HS-5 (cell line): ENCODE measurements at places on chromosomes 2 and 18.
A peak's percentile ranks its signal among the peaks of the same experiment; 100 is the strongest.

DNA sequence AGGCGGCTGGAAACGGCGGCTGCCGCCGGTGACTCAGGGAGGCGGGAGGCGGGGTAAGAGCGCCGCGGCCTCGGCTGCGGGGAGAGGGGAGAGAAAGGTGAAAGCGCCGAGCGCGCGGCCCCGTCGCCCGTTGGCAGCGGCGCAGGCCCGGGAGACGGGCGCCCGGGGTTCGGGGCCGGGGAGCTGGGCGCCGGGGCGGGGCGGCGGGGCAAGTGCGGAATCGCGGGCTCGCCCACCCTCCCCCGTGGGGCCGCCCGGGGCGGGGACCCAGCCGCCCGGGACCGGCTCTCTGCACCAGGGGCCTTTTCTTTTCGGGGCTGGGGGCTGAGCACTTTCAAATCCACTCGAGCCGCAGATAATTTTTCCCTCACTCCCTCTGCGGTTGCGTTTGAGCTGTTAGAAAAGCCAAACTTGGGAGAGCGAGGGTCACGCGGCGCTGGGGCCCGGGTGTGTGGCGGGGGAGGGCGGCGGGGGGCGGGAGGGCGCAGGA lies 266 bp downstream of the KDM3A start:
- DNase-seq, result no peak

- DNase-seq, result no peak
Observed at GRCh38 chr2:20143263-20143662, 81.7 kb downstream of the SDC1 start.

GRCh38 chr2:230873661-230874401 lies 9.1 kb downstream of the ITM2C start:
- DNase-seq, result no peak

DNA sequence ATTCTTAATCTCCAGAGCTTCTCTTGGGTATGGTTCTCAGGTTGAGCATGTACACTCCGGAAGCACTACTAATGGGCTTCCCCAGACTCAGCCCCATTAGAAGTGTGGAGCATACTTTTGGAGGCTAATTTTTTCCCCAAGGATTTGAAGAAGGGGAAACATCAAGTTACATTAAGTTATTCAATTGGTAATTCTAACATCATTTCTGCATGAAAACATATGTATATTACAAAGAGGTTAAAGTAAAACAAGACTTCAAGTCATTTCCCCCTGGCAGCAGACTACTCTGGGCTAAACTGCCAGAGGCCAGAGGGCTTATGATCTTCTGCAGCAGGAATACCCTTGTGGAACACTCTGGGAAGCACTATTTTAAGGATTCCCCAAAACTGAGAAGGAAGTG lies 227.7 kb upstream of the STK17B start:
- no peak for DNase-seq

DNA sequence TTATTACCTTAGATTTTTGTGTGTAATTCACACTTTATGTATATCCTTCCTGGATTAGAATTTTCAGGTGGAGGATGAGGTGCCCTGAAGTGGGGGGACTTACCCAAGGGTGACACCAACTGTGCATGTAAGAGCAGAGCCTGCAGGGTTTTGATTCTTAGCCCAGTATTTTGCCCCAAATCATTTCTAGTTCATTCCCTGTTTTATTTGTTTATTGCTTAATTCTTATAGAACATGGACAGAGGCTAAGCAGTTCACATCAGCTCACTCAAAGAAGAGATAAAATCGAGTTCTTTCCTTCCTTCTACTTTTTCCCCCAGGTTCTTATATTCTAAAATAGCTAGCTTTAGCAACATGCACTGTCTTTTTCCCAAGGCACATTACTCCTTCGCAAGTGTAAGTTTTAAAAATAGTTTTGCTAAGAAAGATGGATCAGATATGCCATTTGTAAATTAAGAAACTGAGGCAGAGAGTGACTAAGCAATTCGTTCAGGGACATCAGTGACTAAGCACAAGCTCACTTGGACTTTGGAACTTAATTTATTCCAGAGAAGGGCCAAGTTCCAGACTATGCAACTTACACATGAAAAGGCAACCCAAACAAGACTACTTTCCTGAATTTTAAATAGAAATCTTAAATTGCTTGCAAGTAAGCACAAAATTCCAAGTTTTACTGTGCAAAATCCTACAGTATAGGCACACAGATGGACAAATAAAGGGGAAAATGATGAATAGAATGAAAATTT lies 427.9 kb upstream of the POU3F3 start:
- no peak for DNase-seq

- peak; percentile 9 for DNase-seq
Observed at GRCh38 chr2:159879051-159879604, 81.1 kb upstream of the CD302 start.

- no peak for DNase-seq
Observed at GRCh38 chr2:29311458-29311857, 196.2 kb downstream of the CLIP4 start.

- peak; percentile 53 for DNase-seq
Observed at GRCh38 chr2:72980535-72981217, 63.4 kb downstream of the EMX1 start.

DNA sequence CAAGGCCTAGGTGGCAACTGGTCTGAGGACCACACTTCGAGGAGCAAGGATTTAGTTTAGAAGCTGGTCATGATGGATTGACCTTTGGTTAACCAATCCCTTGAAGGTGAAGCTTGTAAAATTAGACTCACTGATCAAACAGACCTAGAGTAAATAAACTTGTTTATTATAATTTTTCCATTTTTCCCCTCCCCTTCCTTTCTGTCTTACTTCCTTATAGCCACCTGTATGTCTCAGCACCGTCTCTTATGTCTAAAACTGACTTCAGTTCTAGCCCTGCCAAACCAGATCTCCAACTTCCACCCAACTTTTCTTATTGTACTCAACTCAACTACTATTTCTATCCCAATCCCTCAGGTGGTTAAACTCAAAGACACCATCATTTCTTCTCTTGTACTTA lies 92.8 kb upstream of the THOC1 start:
- no peak for DNase-seq

GRCh38 chr2:107542314-107542740 lies 284.4 kb upstream of the RGPD4 start:
- no peak for DNase-seq

DNA sequence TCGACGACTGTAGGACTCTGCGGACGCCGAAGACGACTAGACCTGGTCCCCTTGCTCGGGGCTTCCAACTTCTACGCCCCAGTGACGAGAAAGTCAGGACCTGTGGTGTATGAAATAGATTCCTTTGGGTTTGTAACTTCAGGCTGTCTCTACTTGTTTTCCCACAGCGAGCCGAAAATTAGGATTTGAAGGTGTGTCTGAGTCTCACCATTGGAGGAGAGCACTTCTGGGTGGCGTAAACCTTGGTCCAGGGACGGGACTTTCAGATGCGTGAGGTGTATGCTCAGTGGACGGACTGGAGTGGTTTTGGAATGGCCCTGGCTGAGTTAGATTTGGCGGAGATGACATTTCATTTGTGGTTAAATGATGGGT lies 1.3 kb downstream of the BIRC6 start:
- no peak for DNase-seq

GRCh38 chr2:24015562-24016375 lies 5.9 kb downstream of the MFSD2B start:
- DNase-seq, result peak; percentile 93

GRCh38 chr2:135052997-135053474 lies 944 bp downstream of the RAB3GAP1 start:
- DNase-seq, result no peak

DNA sequence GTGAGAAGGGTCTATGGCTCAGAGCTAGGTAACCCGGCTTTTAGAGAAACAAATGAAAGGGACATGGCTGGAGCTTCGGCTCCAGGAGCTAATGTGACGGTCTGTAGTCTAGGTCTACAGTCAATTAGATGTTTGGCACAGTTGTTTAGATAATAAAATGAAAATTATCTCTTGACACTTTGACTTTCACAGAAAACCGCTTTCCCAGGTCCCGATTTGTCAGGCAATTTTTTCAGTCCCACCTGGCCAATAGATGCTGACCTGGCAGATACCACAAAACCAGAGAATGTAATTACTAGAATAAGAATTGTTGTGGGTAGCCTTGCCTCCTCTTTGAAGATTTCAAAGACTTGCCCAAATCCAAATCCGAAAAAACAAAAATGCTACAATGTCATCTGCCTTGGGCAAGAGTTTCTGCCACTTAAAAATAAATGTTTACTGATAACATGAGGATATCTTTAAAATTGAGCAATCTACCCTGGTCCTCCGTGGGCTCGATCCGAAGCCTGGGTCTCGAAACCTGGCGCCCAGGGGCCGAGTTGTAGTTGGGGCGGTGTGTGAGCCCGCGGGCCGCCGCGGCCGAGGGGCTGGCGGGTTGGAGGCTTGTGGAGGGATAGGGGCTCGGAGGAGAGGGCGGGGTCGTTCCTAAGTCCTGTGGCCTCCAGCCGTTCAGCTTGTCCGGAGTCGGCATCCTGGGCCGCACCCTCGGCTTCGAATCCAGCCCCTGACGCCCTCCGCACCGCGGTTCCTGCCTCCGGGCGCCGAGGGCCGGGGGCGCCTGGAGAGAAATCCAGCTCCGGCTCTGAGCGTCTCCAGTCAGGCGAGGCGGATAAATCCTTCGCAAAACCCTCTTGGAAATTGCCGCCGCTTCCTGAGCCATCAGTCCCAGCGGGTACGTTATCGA lies 2.3 kb downstream of the EMX1 start:
- no peak for DNase-seq

- DNase-seq, result peak; percentile 19
Observed at GRCh38 chr18:26792661-26793060, 72.8 kb downstream of the AQP4 start.

DNA sequence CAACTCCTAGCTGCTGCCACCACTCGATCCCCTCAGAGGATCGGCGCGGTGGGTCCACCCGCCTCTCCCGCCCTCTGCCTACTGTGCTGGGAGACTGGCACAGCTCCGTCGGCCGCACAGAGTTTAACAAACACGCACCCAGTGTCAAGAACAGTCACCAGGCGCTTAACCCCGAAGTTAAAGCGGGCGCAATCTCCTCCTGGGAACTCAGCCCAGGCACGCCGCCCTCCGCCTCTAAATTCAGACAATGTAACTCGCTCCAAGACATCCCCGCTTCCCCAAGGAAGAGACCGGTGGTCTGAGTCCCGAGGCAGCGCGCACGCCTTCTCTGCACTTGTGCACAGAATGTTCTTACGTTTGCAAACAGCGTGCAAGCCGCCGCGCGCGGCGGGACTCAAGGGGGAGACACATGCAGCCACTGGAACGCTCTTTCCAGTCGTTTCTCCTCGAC lies 533 bp downstream of the CXCR4 start:
- no peak for DNase-seq

- no peak for DNase-seq
Observed at GRCh38 chr2:44768438-44769236, 172.9 kb upstream of the SIX3 start.

GRCh38 chr2:74708296-74708695 lies 54.2 kb downstream of the SEMA4F start:
- DNase-seq, result no peak

- DNase-seq, result no peak
Observed at GRCh38 chr2:192002418-192002817, 155.5 kb upstream of the CAVIN2 start.

- no peak for DNase-seq
Observed at GRCh38 chr2:100893392-100894104, 73.6 kb downstream of the NPAS2 start.

GRCh38 chr18:49628119-49628518 lies 66.3 kb downstream of the LIPG start:
- DNase-seq, result no peak
